ENCODE measurements at places on chromosomes 6 and 20.

- no peak for DNase-seq
These were observed 52.6 kb downstream of the SMLR1 start for GRCh38 chr6:130879826-130880225.

GRCh38 chr6:79277109-79277508, 42.6 kb upstream of the HMGN3 start:
- DNase-seq: no peak

DNA sequence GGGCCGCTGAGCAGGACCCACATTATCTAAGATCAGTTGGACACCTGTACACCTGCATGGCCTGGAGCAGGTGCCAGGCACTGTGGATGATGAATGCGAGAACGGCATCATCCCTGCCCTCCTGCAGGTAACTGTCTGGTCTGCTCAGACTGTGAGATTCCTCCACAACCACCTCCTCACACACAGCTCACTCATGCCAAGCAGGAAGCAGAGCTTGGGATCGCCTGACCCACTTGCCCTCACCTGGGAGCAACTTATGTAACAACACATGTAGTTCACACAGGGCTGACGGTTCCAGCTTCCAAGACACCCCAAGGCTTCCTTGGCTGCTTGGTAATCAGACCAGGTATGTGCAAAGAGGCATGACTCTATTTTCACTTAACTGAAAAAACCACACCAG, 359.2 kb downstream of the PREX1 start:
- no peak for DNase-seq

- DNase-seq: peak; percentile 56
These were observed 40.5 kb downstream of the HLA-F start for GRCh38 chr6:29763491-29764289.

GRCh38 chr20:25278636-25279361, 30.9 kb downstream of the PYGB start:
- no peak for DNase-seq

- DNase-seq: peak; percentile 46
These were observed 2.8 kb downstream of the RAET1E start for GRCh38 chr6:149895048-149895590.

- DNase-seq: no peak
These were observed 523 bp downstream of the TMEM30A start for GRCh38 chr6:75283907-75284631.

DNA sequence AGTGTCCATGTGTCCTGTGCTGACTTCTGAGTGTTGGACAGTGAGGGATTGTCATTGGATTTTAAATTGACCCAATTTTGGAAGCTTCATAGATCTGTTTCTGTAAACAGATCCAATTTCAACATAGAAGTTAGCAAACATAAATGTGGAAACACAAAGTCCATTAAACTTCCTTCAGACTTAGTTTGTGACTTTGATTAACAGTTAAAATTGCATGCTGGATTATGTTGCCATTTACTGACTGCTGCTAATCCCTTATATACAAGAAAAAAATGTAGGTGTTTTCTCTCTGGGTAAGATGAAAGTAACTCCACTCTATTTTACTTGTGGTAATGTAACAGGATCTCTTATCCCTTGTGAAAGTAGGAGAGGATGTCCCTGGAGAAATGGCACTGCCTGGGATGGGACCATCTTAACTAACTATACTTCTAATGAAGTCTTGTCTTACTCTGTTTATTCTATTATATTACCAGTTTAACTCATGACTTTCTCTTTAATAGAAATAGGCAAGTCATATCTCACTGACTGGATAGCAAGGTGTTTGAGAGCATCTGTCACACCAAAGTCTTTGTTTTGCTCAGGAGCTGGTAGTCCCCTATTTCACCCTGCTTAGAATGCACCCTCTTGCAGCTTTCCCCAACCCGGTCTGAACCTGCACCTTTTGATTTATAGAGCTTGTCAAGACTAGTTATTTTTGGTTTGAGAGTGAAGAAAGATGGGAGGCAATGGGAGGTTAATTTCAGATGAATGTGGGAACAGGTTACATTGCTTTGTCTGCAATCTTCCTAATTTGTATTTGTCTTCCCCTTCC, 7.2 kb downstream of the TPX2 start:
- DNase-seq: no peak

GRCh38 chr6:5085648-5086293, 630 bp downstream of the PPP1R3G start:
- no peak for DNase-seq

DNA sequence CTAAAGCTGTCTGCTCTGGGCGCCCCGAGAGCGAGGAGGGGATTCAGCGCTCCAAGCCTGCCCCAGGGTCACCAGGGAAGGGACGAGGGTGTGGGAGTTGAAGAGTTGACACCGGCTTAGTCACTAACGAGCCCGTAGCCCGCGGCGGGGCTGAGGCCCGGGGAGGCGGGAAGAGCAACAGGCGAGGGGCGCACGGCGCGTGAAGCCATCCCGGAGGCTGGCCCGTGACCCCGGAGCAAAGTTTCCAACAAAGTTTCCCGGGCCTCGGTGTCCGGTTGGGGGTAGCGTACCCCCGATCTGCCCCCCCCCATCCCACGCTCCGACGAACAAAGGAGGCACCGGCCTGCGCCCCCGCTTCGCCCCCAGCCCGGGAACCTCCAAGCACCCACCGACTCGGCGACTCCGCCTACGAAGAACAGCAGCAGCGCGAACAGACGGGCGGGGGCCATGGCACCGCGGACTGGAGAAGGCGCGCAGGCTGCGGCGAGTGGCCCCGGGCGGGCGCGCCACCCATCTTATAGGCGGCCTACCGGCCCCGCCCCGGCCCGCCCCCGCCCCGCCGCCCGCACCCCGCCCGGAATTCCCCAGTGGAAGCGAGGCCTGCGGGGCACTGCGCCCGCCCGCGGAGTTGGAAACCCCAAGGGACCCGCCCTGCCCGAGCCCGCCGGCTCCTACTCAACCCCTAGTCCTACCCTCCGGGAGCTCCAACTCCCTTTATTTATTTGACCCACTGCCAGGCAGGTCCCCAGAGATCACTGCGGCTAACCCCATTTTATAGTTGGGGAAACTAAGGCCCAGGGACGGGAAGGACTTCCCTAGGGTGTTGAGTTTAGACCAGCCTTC, at the start of gene SDC4:
SDC4 (minus strand) TSS at position 489 of the 843 bp plus-strand sequence; CDS start at position 449, 40 bp downstream.
- DNase-seq: no peak

DNA sequence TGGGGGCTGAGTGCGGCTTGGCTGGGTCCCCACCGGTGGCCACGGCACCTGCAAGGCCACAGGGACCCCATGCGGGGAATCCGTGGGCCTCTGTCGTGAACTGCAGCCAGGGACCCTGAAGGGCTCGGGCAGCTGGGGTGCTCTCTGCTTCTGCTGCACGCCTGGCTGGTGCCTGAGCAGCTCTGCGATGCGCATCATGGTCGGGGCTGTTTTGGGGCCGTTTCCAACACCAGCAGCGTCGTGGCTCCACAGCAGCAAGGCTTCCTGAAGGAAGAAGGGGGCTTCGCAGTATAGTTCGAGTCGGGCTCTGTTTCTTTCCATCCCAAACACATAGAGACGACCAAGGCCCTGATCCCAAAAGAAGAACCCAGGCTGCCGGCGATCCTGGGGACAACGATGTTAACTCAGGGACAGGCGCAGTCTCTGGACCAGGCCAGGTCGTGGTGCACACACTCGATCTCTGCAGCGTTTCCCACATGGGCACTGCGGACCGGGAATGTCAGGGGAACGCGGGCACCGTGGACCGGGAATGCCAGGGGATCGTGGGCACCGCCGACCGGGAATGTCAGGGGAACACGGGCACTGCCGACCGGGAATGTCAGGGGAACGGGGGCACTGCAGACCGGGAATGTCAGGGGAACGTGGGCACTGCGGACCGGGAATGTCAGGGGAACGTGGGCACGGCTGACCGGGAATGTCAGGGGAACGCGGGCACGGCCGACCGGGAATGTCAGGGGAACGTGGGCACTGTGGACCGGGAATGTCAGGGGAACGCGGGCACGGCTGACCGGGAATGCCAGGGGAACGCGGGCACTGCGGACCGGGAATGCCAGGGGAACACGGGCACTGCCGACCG, 36.8 kb upstream of the BHLHE23 start:
- DNase-seq: no peak

DNA sequence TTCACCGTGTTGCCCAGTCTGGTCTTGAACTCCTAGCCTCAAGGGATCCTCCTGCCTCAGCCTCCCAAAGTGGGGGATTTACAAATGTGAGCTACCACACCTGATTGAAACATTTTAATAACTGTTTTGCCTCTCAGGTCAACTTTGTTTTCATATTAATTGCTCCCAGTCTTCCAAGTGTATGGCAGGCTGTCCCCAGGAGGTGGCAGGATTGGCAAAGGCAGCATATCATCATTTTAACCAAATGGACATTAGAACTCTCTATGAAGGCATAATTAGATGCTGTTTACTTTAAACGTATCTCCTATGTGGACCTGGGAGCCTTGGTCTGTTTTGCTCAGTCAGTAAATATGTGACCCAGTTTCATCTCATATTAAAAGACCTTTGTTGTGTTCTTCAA, 59.2 kb upstream of the CSE1L start:
- DNase-seq: no peak

- DNase-seq: no peak
These were observed 14.1 kb downstream of the CDYL start for GRCh38 chr6:4790158-4790899.

DNA sequence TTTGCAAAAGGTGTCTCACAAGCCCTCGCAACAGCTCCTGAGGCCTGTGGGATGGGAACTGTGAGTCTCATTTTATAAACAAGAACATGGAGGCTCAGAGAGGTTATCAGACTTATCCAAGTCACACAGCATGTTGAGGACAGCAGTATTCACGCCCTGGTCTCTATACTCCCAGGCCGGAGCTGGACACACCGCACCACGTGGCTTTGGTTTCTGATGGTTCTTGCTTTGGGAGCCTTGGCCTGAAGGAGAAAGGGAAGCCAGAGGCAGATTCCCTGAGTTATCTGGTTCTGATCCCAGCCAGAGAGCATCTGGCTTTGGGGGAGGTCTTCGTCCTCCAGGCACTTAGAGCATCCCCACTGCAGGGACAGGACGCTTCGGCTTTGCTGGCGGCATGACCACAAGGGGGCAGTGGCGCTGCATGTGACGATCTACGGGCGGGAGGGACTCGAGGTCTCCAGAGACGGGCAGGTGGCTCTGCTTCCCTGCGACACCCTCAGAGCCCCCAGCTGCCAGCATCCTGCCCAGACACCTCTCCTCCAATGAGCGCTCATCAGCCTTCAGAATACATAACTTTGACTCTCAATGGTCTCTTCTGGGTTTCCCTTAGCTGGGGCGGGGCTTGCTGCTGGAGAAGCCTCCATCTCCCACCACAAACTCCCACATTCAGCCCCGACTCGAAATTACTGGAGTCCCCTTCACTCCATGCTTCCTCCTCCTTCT, 51.4 kb upstream of the SAYSD1 start:
- DNase-seq: peak; percentile 0

DNA sequence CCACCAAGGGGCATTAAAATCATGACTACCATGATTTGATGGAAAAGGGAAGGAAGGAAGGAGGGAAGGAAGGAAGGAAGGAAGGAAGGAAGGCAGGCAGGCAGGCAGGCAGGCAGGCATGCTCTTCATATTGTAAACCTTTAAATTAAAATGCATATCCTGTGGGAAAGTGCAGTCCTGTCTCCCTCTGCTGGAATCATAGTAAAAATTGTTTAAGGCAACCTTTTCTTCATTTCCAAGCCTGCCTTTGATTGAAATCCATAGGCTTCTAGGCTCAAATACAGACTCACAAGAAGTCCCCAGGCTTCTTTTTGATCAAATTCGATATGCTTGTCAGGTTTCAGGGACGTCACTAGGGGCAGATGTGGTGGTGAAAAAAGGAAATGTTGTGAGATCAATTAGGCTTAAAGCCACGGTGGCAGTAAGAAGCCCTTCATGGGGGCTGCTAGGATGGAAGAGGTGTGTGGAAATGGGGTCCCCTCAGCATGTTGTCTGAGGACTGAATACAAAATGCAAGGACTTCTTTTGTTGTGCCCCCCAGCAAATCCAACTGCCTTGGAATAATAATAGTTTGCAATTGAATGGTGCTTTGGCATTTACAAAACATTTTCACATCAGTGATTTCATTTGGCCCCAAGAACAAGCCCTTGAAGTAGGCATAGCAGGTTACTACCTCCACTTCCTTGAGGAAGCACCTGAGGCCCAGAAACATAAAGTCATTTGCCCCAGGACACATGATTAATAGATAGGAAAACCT, 25.6 kb upstream of the GABRR1 start:
- no peak for DNase-seq

DNA sequence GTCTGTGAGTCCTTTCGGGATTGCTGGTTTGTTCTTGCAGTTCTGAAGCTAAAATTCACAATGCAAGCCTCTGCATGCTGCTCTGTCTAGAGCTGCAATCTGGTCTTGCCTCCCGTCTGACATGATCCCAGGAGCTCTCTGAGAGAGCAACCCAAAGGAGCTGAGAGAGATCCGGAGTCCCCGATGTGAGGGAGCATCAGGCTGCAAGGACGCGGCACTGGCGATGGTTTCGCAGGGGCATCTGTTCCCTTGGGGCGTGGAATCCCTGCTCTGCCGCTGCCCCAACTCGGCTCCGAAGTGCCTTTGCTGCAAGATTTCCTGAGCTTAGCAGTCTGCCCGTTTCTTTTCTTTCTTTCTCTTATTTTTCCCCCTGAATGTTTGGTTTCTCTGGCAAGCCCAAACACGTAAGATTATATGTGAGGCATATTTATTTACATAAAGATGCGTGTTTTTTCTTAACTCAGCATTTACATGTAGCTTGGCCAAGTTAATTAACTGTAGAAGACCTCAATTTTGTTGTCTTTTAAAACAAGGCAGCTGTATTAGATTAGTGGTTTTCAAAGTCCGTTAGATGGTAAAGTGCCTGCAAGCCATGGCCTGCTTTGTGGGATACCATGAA, 873.0 kb downstream of the KIF16B start:
- DNase-seq: no peak

Data from GM04503 (cell line).